Vagina (tissue), 2 donors: ENCODE measurements at places on chromosomes 16 and 17.
A peak's percentile ranks its signal among the peaks of the same experiment; 100 is the strongest.

GRCh38 chr17:27824176-27824715 is 23.9 kb upstream of the NOS2 start:
- DNase-seq = no peak

DNA sequence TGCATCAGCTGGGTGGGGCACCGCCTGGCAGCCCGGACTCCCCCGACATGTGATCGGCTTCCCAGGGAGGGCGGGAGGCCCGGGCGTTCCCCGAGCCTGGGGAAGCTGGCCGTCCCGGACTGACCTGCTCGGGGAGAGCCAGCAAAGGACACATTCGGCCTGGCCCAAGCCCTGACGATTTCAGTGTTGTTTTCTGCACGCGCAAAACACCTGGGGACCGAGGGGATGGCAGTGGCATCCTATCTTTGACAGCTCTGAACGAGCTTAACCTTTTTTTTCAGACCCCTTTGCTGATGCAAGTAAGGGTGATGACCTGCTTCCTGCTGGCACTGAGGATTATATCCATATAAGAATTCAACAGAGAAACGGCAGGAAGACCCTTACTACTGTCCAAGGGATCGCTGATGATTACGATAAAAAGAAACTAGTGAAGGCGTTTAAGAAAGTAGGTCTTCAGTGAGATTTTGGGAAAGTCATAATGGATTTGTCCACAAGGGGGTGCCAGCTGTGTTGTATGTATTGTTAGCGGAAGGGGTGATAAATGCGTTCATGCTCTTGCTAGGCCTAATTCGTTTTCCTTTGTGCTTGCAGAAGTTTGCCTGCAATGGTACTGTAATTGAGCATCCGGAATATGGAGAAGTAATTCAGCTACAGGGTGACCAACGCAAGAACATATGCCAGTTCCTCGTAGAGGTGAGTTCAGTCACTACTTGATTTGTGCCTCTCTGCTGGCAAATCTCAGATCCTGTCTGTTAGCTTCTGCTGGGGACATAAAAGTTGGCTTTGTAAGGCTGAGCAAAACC is 1.0 kb downstream of the EIF1 start:
- no peak for DNase-seq

DNA sequence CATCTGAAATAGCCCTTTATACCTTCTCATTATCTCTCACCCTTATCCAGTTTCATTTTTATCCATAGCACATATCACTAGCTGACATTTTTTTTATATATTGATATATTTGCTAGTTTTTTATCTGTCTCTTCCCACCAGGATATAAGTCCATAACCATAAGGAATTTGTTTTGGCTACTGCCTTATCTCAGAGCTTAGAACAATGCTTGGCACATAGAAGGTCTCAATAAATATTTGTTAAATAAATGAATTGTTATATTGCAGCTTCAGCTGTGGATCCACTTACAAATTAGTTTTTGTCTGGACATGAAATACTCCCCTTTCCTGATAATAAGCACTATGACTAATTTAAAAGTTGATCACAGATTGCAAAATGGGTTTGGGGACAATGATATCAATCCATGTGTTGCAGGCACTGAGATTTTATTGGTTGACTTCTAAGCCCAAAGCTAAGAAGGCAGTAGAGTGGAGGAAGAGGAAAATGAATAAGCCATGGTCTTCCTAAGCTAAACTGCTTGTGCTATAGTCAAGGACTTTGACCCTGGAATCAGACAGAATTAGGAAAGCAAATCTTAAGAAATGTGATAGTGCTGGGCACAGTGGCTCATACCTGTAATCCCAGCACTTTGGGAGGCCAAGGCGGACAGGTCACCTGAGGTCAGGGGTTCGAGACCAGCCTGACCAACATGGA is 31.9 kb upstream of the YPEL2 start:
- no peak for DNase-seq

DNA sequence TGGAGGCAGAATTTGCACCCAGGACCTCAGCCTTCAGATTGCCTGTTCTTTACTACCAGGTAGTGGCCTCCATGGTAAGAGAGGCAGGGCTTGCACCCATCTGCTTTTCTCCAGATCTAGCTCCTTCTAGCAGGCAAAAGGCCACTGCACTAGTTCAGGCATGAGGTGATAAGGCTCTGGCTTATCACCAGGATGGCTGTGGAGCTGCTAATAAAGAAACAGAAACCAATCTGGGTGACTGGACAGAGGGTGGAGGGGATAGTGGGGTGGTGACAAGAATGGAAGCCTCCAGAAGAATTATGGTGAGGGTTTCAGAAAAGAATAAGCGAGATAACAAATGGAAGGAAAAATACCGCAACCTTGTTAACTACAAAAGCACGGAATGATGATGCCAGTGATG is 15.5 kb upstream of the SUPT4H1 start:
- DNase-seq = no peak

DNA sequence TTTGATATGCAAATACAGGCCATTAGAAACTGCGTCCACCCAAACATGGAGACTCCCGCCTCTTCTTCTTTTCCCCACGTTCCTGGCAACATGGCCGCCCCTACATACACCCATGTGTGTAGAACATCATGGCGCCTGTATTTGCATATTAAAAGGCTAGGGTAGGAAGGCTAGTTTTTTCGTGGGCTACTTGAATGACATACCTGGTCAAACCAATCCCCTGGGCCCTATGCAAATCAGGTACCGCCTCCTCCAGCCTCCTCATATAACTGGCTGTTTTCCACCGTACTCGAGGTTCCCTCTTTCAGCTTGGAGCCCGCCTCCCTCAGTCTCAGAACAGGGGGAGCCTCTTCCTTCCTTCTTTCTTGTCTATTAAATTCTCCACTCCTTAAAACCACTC is 840 bp upstream of the CD300LB start:
- peak; percentile 72 for DNase-seq

DNA sequence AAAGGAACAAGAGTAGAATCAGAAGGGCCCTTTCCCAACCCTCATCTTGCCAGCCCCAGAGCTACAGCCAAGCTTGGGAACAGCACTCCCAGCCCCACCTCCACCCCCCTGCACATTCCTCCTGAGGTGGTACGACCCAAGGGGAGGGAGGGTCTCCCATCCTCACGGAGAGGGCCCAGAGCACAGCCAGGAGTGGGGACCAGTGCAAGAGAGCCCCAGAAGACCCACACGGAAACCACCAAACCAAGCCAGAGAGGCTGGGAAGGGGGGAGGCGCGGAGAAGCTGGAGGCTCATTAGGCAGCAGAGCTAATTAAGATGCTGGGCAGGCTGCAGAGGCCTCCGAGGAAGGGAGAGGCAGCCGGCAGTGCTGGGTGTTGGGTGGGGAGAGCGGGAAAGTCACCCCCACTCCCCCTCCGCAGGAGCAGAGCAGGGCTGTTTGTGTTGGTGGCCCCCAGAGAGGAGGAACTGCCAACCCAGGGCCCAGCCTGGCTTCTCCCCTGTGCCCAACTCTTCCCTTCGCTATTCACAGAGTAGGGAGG is 2.4 kb downstream of the CACNB1 start:
- no peak for DNase-seq

- DNase-seq = no peak
Measured at GRCh38 chr16:89672177-89672941, 14.1 kb upstream of the CDK10 start.

- no peak for DNase-seq
Measured at GRCh38 chr16:83315271-83315670, 492.5 kb upstream of the HSBP1 start.

DNA sequence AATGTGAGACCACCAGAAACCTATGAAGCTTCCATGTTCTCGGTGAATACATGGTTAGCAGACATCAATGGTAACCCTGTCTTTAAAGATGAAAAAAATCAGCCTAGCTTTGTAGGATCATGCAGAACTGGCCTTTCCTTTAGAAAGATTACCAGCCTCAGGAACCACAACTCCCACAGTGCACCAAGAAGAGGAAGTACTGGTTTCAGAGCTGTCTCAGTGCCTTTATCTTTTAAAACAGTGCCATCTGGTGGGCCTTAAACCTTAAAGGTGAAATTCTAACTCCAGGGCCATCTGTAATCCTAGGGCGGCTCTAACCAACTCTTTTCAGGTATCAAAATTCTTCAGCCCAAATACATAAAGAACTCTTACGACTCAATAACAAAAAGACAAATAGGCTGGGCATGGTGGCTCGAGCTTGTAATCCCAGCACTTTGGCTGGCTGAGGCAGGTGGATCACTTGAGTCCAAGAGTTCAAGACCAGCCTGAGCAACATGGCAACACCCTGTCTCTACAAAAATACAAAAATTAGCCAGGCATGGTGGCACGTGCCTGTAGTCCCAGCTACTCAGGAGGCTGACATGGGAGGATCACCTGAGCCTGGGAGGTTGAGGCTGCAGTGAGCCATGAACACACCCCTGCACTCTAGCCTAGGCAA is 5.4 kb downstream of the ATPAF2 start:
- DNase-seq = no peak

- DNase-seq = no peak
Measured at GRCh38 chr17:8889458-8890210, 22.2 kb upstream of the PIK3R6 start.

DNA sequence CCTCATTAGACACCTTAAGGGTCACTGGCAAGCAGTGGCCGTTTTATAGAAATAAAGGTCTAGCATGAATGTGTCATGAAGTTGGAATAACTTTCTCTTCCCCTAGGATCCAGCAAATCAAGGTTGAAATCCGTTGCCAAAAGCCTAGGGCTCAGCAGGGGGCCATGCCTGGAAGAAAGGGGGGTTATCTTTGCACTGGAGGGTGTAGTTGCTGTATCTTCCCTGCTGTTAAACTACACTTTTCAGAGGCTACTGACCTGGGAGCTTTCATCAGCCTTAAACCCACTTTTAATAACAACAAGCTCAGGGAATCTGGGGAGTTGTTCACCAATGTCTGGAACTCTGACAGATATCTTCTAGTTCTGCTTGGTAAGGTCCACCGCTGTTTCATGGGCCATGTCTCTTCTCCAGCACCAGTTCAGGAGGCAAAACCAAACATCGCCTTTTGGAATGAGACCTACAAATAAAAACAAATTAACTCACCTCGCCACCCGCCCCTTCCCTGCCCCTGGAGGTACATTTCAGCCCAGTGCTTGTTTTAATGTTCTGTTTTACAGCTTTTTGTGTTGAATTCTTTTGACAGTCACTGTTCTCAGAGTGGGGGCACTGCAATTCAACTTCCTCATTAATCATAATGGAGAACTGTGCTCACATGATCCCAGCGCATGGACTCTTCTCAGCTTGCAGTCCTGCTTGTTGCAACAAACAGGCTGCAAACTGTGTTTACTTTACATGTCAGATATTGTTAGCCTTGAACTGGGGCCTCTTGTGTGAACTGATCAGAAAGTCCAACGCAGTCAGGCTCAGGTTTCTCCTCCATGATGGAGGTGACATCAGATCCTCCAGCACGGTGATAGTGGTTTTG is 508.7 kb downstream of the KCNJ2 start:
- no peak for DNase-seq

- DNase-seq = no peak
Measured at GRCh38 chr17:55770196-55770870, 19.5 kb downstream of the PCTP start.

DNA sequence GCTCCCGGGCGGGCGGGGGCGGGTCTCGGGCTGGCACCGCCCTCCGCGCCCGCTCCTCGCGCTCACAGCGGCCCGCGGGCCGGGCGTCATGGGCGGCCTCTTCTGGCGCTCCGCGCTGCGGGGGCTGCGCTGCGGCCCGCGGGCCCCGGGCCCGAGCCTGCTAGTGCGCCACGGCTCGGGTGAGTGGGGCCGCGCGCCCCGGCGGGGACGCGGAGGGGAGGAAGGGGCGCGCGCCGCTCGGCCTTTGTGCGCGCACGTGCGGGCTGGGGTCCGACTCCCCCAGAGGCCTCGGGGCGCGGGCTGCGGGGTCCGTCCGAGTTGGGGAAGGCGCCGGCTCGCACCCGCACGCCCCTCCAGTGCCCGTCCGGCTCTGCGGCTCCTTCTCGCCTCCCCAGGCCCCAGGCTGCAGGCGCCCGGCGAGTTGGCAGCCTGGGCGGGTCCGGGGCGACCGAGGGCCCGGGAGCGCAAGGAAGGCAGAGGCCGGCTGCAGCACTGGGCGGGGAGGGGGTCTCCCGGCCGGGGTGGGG is at the start of gene NME4:
NME4 (plus strand) TSS at position 65 of the 527 bp plus-strand sequence; CDS start at position 89, 24 bp downstream.
- DNase-seq = no peak

DNA sequence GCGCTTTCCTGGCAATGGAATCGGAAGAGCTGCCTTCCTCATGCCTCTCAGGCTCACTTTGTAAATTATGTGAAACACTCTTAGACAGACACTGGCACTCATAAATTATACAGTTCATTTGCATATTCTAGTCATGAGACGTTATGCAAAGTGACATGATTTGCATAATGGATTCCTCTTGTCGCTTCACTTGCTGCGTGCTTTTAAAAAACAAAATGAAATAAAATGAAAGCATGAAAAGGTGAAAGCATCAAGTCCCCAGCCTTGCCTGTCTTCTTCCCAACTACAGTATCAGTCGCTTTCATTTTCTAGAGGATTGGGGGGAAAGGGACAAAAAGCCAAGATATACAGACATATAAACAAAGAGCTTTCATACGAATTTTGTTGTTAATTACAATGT is 252.8 kb upstream of the PMFBP1 start:
- no peak for DNase-seq

- DNase-seq = no peak
Measured at GRCh38 chr17:41131979-41132378, 8.0 kb upstream of the KRTAP4-12 start.

DNA sequence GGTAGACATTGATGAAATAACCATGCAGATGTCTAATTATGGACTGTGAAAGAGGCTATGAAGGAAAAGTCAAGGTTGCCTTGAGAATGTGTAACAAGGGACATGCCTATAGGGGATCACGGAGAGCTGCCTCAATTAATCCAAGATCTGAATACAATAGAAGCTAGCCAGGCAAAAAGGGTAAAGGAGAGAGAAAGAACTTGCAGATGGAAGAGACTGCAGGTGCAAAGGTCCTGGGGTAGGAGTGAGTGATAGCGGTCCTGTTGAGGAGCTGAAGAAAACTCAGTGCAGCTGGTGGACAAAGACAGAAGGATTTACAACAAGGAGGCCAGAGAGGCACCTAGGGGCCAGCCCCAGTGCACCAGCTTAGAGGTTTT is 15.9 kb upstream of the TNS4 start:
- DNase-seq = no peak

DNA sequence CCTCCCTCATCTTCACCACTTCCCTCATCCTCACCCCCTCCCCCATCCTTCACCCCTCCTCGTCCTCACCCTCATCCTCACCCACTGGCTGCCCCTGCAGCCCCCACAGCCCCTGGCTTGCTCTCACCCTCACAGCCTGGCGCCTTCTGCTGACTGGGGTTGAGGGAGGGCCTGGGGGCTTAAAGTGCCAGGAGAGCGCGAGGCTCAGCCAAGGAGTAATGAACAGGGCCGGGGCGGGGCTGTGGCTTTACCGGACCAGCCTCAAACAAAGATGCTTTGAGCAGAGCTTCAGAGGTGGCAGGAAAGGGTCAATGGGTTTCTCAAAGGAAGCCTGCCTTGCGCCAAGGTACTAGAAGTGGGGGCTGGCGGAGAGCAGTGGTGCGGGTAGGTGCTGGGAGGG is at the start of gene PRSS33:
PRSS33 (minus strand) TSS at position 155 of the 400 bp plus-strand sequence. CDS start 1,013 bp downstream, outside the sequence.
- DNase-seq = no peak

DNA sequence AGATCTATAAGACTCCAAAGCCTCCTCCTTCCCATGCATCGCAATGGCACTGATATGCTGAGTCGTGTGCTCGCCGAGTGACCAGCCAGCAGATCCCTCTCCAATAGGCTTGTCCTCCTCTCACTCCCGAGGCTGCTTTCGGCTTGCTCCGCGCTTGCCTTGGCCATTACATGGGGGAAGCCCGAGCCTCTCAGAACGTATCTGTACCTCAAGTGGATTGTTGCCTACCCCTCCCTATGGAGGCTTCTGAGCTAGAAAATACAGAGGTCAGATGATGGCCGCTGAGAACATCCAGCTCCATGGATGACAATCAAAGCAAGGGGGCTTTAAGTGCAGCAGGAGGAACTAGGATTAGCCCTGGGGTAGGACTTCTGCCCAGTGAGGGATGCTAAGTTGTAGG is 7.7 kb upstream of the NLRP1 start:
- no peak for DNase-seq
